ENCODE measurements at places on chromosomes 13 and 19.
A peak's percentile ranks its signal among the peaks of the same experiment; 100 is the strongest.

GRCh38 chr19:38287604-38288003, 16.4 kb upstream of the C19orf33 start:
- DNase-seq, result no peak

DNA sequence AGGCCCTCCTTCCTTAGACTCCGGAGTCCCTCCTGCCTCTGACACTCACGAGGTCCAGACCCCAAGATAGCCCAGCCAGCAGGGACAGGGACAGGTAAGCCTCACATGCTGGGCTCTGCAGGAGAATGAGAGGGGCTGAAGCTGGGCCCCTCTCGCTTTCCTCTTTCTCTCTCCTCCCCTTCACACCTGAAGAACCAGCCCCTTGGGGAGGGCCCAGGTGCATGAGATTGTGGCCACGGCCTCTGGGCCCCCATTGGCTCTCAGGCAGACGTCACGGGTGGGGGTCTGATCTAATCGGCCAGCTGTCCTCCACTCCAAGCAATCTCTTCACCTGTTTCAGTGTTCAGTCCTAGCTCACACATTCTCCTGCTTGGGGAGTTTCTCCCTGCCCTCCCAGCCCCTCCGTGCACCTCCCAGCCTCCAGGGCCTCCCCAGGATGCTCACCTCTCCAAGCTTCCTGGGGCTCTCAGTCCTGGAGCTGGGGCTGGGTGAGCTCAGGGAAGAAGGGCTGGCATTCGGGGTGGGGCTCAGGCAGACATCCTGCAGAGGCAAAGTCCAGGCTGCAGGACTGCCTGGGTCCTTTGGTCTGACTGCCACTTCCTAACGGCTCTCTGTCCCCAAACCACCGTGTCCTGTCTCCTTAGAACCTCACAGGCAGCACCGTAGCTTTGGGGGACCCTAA, 2.8 kb downstream of the TMEM150B start:
- DNase-seq, result no peak

DNA sequence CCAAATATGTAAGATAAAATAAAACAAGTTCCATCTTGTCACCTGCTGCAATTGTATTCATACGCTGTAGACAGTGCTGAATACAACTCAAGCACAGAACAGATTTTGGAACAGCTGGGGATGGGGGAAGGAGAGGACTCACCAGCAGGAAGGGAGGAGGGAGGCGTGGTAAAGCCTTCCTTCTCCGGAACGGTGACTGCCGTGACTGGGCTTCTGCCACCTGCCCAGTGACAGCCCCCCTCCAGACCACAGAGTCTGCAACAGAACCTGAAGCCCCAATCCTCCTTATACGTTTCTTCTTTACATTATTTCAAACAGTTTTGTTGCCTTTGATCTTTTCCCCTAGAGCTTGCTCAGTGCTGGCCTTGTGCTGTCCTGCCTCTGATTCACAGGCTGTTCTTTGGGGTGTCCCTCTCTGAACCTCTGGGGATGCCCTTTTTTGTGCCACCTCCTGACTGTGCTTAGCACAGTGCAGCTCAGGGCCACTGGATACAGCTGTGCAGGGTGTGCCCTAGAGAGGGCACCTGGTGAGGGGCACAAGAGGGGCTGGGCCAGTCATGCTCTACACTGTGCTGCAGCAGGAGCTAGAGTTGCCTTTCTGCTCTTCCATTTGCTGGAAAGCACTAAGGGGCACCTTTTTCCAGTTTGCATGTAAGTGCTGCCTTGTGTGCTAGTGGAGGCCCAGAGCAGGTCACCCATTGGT, 213.0 kb downstream of the ZIC5 start:
- DNase-seq, result no peak

GRCh38 chr19:1266129-1266915, 2.8 kb upstream of the CIRBP start:
- DNase-seq, result peak; percentile 82

DNA sequence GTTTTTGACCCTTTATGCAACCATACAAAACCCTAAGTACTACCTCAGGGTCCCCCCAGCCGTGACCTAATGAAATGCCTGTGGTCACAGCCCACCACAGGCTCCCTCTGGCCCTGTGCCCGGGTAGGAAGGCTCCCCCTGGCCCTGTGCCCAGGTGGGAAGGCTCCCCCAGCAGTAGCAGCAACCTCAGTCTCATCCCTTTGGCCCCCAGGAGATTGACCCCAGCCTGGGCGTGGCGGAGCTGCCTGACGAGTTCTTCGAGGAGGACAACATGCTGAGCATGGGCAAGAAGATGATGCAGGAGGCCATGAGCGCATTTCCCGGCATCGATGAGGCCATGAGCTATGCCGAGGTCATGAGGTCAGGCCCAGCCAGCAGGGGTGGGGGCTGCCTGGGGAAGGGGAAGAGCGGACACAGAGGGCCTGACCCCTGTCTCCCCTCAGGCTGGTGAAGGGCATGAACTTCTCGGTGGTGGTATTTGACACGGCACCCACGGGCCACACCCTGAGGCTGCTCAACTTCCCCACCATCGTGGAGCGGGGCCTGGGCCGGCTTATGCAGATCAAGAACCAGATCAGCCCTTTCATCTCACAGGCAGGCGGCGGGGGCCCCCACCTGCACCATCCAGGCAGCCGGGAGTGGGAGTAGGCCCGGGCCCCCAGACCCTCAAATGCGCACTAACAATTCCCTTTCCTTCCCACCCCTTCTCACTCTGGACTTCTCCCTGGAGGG, 6.3 kb upstream of the BEST2 start:
- DNase-seq, result no peak

DNA sequence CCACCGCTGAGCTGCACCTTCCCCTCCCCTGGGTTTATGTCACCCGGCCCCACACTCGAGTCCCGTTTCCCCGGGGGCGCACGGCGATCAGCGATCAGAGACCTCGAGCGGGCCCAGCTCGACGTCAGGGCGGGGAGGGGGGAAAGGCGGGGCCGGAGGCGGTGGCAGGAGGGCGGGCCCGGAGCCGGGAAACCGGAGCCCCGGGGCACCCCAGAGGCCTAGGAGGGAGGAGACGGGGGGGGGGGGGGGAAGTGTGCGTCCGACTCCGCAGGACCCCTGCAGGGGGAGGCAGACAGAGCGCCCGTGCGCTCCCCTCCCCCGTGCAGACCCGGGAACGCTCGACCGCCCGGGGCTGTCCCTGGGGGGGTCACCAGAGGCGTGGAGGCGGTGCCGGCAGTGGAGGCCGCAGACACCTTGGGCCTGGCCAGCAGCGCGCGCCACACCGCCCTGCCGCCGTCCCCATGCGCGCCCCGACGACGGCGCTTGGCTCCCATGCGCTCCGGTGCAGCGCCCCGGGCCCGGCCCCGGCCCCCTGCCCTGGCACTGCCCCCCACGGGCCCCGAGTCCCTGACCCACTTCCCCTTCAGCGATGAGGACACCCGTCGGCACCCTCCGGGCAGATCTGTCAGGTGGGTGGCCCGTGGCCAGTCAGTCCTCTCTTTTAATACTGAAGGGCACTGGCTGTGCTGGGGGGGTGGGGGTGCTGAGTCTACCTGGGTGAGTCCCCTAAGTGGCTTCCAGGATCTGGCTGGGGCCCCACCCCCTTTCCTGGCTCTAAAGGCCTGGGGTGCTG, 11.8 kb downstream of the PDE4A start:
- peak; percentile 64 for DNase-seq

DNA sequence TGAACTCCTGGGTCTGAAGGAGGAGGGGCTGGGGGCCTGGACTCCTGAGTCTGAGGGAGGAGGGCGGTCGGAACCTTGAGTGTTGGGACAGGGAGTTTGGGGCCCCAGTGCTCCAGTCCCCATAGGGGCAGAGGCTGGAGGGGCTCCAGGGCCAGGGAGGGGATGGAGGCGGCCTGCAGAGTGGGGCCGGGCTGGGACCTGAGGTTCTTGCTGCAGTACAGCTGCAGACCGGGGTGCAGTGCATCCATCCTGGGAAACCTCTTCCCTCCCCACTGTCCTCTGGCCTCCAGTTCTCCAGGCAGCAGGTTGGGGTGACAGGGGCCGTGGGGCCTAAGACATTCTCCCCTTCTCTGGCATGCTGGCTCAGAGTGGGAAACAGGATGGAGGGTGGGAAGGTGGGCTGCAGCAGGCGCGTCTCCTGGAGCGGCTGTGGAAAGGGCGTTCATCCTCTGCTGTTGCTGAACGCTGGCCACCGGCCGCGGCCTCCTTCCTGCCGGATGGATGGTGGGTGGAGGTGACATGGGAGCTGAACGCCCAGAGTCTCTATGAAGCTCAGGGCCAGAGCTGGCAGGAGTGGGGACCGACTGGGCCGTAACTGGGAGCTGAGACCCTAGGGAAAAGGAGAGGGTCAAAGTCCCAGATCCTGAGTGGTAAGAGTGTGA, 1.6 kb downstream of the BRSK1 start:
- no peak for DNase-seq

- no peak for DNase-seq
Measured at GRCh38 chr19:41364524-41365391, 809 bp upstream of the B9D2 start.

GRCh38 chr13:33089311-33089710, 73.1 kb downstream of the KL start:
- no peak for DNase-seq

DNA sequence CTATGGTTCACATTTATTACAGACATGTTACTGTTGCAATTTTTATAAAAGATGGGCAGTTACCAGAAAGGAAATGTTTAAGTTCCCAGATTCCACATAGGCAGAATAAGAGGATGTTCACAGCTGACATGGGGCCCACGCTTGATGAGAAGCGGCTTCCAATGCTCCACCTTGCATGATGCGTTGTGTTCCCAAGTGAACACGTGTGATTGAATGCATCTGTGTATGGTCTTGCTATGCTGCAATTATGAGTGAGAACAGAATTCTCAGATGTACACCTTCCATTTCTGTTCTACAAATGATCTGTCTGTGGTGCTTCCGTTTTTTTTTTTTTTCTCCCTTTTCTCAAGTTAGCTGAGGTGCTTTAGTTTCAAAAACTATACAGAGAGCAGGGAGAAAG, 15.5 kb downstream of the UPF3A start:
- DNase-seq, result no peak

- DNase-seq, result no peak
Measured at GRCh38 chr13:106029676-106030290, 505.7 kb downstream of the EFNB2 start.

- no peak for DNase-seq
Measured at GRCh38 chr13:111241006-111241755, 79.3 kb upstream of the TEX29 start.

GRCh38 chr19:3778899-3779723, 7.1 kb downstream of the MATK start:
- DNase-seq, result no peak

GRCh38 chr19:16585808-16586476, 13.7 kb upstream of the SLC35E1 start:
- DNase-seq, result no peak

GRCh38 chr13:37640499-37640898, 41.9 kb upstream of the POSTN start:
- no peak for DNase-seq

DNA sequence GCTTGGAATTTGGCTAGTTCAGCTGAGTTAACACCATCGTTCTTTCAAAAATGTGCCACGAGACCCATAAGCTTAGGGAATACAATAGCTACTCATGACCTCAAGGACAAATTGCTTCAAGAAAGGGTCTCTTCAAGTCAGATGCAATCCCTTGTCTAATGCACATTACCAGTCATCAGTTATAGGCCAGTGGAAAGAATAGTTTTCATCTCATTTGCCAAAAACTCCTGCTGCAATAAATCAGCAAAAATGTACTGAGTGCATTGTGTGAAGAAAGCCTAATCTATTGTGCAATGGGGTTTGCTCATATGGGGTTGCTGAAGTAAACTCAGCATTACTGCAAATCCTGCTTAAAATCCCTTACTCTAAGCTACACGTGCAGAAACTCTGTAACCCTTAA, 208.3 kb upstream of the NBEA start:
- DNase-seq, result no peak

GRCh38 chr13:84896128-84896527, 903.1 kb downstream of the SLITRK6 start:
- peak; percentile 37 for DNase-seq

- DNase-seq, result no peak
Measured at GRCh38 chr13:95267662-95268342, 33.4 kb downstream of the ABCC4 start.

DNA sequence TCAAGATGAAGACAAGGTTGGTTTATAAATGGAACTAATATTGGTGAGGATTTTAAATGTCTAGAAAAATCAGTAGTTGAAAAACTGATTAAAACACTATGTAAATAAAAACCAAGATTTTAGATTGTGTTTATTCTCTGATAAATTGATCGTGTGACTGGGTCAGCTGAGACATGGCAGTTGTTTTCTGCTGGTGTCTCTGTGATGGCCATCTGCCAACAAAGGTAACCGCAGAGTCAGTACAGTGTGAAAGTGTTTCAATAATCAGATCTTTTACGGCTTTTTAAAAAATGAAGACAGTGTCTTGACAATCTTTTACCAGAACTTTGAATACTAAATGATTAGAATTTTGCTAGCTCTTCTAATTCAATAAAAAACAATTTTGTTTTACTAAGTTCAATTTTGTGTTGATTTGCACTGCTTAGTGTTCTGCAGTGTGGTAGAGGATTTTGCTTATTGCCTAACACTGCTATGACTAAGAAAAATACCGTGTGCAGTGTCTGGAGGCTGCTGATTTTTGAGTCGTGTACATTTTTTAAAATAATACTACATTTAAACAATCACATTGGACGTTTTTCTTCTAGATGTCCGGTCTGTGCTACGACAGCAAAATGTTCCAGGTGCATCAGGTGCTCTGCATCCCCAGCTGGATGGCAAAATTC, 32.7 kb upstream of the GPR183 start:
- DNase-seq, result no peak

- no peak for DNase-seq
Measured at GRCh38 chr13:76874479-76874878, 11.7 kb downstream of the KCTD12 start.

DNA sequence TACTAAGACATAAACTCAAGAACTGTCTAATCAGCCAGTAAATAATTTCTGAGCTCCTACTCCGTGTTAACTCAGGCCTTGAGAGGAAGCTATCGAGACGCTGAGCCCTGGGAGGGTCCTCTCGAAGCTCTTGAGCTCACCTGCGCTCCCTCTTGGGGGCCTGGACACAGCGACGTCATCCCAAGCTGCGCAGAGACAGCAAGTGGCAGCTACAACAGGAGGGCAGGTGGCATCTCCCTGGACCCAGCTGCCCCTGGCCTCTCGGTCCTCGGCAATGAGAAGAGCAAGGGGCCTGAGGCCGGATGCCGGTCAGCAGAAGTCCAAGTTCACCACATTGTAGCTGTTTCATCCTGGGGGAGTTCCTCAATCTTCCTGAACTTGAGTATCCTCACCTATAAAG, 30.5 kb upstream of the TUBGCP3 start:
- DNase-seq, result no peak

DNA sequence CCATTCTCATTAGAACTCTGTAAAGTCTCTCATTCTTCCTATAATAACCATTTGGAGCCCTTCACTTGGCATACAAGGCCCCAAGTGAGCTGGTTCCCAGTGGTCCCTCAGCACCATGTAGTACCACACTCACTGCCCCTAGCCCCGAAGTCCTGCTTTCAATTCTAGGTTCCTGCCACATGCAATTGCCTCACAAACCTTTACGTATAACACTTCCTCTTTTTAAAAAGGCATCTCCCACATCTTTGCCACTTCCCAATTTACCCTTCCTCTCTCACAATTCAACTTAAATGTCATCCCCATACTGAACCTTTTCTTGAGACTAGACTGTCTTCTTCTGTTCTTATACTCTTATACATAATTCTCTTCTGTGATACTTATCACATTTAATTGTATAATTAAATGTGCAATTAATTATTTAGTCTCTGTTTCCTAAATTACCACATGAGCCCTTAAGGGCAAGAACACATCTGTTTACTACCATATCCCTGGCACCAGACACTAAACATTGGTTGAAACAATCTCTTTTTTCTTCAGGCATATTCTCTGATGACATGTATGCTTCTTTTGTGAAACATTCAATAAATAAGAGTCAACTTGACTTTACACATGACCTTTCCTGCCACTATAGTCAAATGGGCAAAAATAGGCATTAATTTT, 304.0 kb downstream of the SPRY2 start:
- no peak for DNase-seq

All from body of pancreas (tissue), 4 donors.